ENCODE measurements at places on chromosomes 6 and 20. TPM values are rescaled to one million over a fixed set of nuclear protein-coding genes. Genes with fewer than 3 reads are reported as not detected.

The TREM2 gene
- total RNA-seq, result not detected

GRCh38 chr20:16434062-16434664 lies 139.1 kb downstream of the KIF16B start:
- H3K27ac ChIP-seq, result no peak overlapping the region
- peak; percentile 41 for DNase-seq
- H3K4me1 ChIP-seq, result no peaks in the 10 kb centered on the region
- no peaks in the 10 kb centered on the region for H3K27me3 ChIP-seq
- H3K36me3 ChIP-seq, result peaks cover 13% of the 10 kb centered on the region

The ITPA gene
- 74.0 TPM for total RNA-seq

DNA sequence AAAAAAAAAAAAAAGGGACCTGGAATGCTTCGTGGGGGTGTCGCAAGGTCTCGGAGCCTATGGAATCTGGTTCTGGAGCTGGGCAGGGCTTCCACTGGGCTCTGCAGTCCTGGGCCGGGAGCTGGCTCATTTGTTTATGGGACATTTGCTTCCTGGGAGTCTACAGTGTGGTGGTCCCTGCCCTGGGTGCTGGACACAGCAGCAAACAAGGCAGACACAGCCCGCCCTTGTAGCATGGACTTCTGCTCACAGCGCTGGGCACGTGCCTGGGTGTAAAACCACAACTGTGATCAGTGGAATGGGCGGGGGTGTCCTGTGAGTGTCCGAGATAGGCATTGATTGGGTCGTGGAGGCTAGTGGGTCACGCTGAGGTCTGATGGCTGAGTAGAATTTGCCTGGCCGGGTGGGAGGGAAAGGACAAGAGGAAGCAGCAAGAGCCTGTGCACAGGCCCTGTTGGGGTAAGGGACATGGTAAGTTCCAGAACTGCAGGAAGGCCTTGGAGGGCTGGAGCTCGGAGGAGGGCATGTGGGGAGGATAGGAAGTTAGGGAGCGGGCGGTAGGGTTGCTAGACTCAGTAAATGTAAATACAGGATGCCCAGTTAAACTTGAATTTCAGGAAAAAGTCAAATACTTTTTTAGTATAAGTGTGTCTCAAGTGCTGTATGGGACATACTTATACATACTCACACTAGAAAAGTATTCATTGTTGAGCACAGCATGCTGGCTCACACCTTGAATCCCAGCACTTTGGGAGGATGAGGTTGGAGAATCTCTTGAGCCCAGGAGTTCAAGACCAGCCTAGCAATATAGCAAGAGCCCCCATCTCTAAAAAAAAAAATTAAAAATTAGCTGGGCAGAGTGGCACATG lies 61.3 kb upstream of the PMEPA1 start:
- peaks cover 6% of the 10 kb centered on the region for H3K4me1 ChIP-seq
- H3K4me3 ChIP-seq, result no peak overlapping the region
- H3K36me3 ChIP-seq, result no peaks in the 10 kb centered on the region
- no peaks in the 10 kb centered on the region for H3K27me3 ChIP-seq
- DNase-seq, result no peak

The CTSZ gene
- 24.6 TPM for total RNA-seq

The HBS1L gene
- 151 TPM for total RNA-seq

The NRSN1 gene
- not detected for total RNA-seq

GRCh38 chr6:15205321-15205720 lies 40.5 kb upstream of the JARID2 start:
- H3K36me3 ChIP-seq, result no peaks in the 10 kb centered on the region
- H3K27me3 ChIP-seq, result no peaks in the 10 kb centered on the region
- no peak overlapping the region for H3K27ac ChIP-seq
- DNase-seq, result no peak
- H3K4me3 ChIP-seq, result no peak overlapping the region

The HCRTR2 gene
- not detected for total RNA-seq

DNA sequence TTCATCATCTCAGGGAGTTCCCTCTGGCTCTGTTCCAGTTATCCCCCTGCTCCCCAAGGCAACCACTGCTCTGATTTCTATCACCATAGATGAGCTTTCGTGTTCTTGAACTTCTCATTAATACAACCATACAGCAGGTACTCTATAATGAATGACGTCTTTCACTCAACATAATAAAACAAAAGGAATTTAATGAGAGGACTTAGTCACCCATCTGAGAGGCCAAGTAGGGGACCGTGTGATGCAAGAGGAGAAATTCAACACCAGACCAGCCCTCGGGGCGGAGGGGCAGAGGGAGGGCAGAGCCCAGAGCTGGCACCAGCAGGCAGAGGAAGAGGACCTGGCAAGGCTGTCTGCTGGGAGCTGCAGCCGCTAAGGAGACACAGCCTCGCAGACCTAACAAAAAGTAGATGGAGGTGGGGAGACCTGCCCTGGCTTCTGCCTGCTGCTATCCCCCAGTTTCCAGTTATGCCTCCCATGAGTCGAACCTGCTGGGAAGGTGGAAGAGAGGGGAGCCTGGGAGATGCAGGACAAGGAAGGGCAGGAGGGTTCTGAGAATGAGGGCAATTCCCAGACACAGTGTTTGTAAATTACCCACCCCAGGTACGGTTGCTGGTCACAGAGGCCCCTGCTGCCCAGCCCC lies 13.8 kb downstream of the CCN5 start:
- no peak for DNase-seq
- no peaks in the 10 kb centered on the region for H3K36me3 ChIP-seq
- H3K4me1 ChIP-seq, result peaks cover 16% of the 10 kb centered on the region
- H3K27me3 ChIP-seq, result no peaks in the 10 kb centered on the region

- no peak overlapping the region for H3K27ac ChIP-seq
- peaks cover 47% of the 10 kb centered on the region for H3K27me3 ChIP-seq
- H3K4me3 ChIP-seq, result no peak overlapping the region
- peaks cover 8% of the 10 kb centered on the region for H3K4me1 ChIP-seq
- DNase-seq, result no peak
These were observed 9.9 kb downstream of the ULBP3 start for GRCh38 chr6:150058986-150059385.

The NT5E gene
- 9.9 TPM for total RNA-seq

The KCNS1 gene
- total RNA-seq, result 0.56 TPM

GRCh38 chr20:6081236-6081635 lies 27.4 kb upstream of the LRRN4 start:
- no peak overlapping the region for H3K27ac ChIP-seq
- H3K4me3 ChIP-seq, result no peak overlapping the region
- no peaks in the 10 kb centered on the region for H3K4me1 ChIP-seq
- DNase-seq, result no peak
- no peaks in the 10 kb centered on the region for H3K27me3 ChIP-seq

- DNase-seq, result no peak
- no peak overlapping the region for H3K4me3 ChIP-seq
- H3K27ac ChIP-seq, result no peak overlapping the region
- H3K4me1 ChIP-seq, result peaks cover 3% of the 10 kb centered on the region
- H3K36me3 ChIP-seq, result peaks cover 14% of the 10 kb centered on the region
These were observed 8.9 kb upstream of the UBE2V1 start for GRCh38 chr20:50121858-50122271.

DNA sequence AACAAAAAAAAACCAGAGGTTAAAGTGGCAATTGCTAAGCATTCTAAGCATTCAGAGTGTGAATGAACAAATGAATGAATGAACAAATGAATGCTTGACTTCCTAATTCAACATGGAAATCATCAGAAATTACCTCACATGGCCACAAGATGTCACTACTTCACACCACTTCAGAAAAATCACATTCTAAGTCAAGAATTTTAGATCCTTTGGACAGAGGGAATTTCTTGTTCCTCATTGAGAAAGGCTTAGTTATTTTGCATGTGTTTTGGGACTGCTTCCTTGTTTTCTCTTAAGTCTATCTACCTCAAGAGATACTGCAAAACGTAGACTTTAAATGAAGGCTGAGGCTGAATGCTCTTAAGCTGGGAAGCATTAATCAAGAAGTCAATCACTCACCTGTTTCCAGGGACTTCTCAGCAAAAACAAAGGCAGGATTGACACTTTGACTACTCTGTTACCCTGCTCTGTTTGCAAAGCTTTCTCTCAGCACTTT lies 120.2 kb downstream of the MBOAT1 start:
- no peak overlapping the region for H3K4me3 ChIP-seq
- no peaks in the 10 kb centered on the region for H3K4me1 ChIP-seq
- DNase-seq, result no peak
- no peaks in the 10 kb centered on the region for H3K36me3 ChIP-seq
- no peak overlapping the region for H3K27ac ChIP-seq

DNA sequence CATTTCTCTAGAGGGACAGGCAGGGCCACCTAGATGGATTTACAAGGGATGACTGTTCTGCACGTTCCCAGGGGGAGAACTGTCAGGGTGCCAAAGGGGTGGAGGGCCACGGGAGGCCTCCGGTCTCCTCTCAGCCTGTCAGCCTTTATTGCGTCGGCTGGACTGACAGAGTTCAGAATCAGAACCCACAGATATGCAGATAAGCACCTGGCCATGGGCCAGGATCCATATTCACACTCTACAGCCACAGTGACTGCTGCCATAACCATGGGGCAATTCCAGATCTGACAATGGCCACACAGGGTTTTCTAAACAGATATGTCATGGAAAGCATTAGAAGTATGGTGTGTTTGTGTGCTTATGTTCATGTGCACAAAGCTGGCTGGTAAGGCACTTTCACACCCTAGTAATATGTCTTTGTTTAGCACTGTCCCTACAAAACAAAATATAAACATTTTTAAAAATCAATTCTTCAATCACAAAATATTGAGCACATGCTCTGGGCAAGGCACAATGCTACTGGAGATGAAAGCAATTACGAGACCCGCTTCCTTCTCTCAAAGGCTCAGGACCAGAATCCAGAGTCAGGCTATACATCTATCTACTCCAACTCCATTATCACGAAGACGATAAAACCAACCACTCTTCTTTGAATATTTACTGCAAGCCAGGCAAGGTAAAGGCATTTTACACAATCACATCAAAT lies 29.1 kb downstream of the TRAM2 start:
- H3K4me1 ChIP-seq, result peaks cover 5% of the 10 kb centered on the region
- H3K36me3 ChIP-seq, result peaks cover 2% of the 10 kb centered on the region
- no peak overlapping the region for H3K27ac ChIP-seq
- no peak overlapping the region for H3K4me3 ChIP-seq
- no peaks in the 10 kb centered on the region for H3K27me3 ChIP-seq

GRCh38 chr6:37366910-37367309 lies 13.1 kb downstream of the RNF8 start:
- no peak overlapping the region for H3K4me3 ChIP-seq
- peaks cover 3% of the 10 kb centered on the region for H3K4me1 ChIP-seq
- H3K27me3 ChIP-seq, result no peaks in the 10 kb centered on the region
- H3K36me3 ChIP-seq, result peaks cover 18% of the 10 kb centered on the region

The AIF1 gene
- 150 TPM for total RNA-seq

GRCh38 chr6:163948250-163948649 lies 533.7 kb downstream of the QKI start:
- H3K36me3 ChIP-seq, result no peaks in the 10 kb centered on the region
- DNase-seq, result no peak
- H3K4me3 ChIP-seq, result no peak overlapping the region
- peaks cover 44% of the 10 kb centered on the region for H3K27me3 ChIP-seq
- no peak overlapping the region for H3K27ac ChIP-seq
- H3K4me1 ChIP-seq, result peaks cover 2% of the 10 kb centered on the region

The ATF6B gene
- total RNA-seq, result 53.5 TPM

- peak overlapping the region; percentile 83 for H3K4me3 ChIP-seq
- H3K27me3 ChIP-seq, result peaks cover 4% of the 10 kb centered on the region
- H3K27ac ChIP-seq, result peak overlapping the region; percentile 59
- peaks cover 36% of the 10 kb centered on the region for H3K4me1 ChIP-seq
- no peak for DNase-seq
These were observed 5.2 kb downstream of the C20orf204 start for GRCh38 chr20:64041040-64041780.

- H3K27me3 ChIP-seq, result peaks cover 4% of the 10 kb centered on the region
- H3K27ac ChIP-seq, result peak overlapping the region; percentile 92
- H3K4me1 ChIP-seq, result peaks cover 53% of the 10 kb centered on the region
- H3K4me3 ChIP-seq, result peak overlapping the region; percentile 90
These were observed 117.0 kb downstream of the RTN4IP1 start for GRCh38 chr6:106512048-106512967.

The ZSCAN23 gene
- total RNA-seq, result 1.6 TPM

DNA sequence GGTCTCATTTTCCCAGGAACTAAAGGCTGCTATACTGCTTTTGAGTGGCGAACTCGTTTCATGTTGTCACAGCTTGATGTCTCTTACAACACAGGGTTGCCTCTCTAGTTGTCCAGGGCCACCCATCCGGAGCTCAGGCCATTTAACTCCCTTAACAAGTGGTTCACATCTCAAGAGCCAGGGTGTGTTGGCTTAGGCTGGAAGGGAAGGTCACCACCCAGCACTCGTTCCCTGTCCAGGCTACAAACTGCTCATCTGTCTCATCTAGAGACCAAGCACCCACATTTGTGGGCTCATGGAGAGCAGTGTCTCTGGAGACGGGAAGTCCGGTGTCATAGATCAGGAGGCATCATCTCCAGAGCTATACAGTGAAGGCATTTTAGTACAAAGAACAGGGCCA lies 106.8 kb upstream of the EXOC2 start:
- DNase-seq, result no peak
- no peaks in the 10 kb centered on the region for H3K36me3 ChIP-seq
- H3K4me3 ChIP-seq, result no peak overlapping the region
- H3K4me1 ChIP-seq, result no peaks in the 10 kb centered on the region
- peaks cover 49% of the 10 kb centered on the region for H3K27me3 ChIP-seq
- no peak overlapping the region for H3K27ac ChIP-seq

DNA sequence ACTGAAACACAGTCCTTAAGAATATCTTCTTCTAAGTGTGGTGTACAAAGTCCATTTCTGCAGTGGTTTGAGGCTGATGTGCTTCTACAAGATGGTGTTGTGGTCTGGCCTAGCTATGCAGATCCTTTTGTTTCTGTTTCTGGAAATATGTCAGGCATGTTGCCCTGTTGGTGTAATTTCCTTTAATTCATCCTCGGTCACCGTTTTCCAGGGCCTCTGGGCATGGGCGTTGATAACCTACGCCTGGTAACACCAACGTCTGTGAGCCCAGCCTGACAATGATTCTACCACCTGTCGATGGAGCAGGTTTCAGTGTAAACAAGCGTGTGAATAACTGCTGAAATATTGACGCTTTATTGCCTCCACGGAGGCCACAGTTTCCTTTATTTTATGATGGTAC lies 33.3 kb upstream of the AFDN start:
- no peak overlapping the region for H3K27ac ChIP-seq
- peaks cover 54% of the 10 kb centered on the region for H3K27me3 ChIP-seq
- H3K4me1 ChIP-seq, result peaks cover 3% of the 10 kb centered on the region
- no peak overlapping the region for H3K4me3 ChIP-seq
- DNase-seq, result no peak

- H3K27me3 ChIP-seq, result peaks cover 44% of the 10 kb centered on the region
- H3K4me1 ChIP-seq, result peaks cover 17% of the 10 kb centered on the region
- no peaks in the 10 kb centered on the region for H3K36me3 ChIP-seq
- peak; percentile 14 for DNase-seq
These were observed 668 bp downstream of the PKIB start for GRCh38 chr6:122610690-122611455.

DNA sequence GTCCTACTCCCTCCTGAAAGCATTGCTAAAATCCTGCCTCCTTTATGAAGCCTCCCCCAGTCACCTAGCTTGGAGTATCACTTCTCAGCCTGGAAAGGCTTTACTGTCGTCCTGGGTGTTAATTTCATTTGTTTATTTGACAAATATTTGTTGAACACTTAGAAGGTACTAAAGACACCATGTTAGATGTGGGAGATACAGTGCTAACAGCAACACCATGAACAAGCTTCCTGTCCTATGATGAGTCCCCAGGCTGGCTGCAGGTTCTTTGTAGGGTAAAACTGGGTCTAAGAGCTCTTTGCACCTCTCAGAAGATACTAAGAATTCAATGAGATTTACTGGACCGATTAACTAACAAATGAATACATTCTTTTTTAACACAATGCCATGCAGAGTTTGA lies 109.2 kb upstream of the TMEM170B start:
- no peak overlapping the region for H3K4me3 ChIP-seq
- H3K27me3 ChIP-seq, result peaks cover 9% of the 10 kb centered on the region
- H3K4me1 ChIP-seq, result peaks cover 40% of the 10 kb centered on the region

- no peak overlapping the region for H3K4me3 ChIP-seq
- DNase-seq, result no peak
- no peaks in the 10 kb centered on the region for H3K27me3 ChIP-seq
- H3K4me1 ChIP-seq, result peaks cover 10% of the 10 kb centered on the region
- no peaks in the 10 kb centered on the region for H3K36me3 ChIP-seq
- H3K27ac ChIP-seq, result no peak overlapping the region
These were observed 131.2 kb upstream of the FAM184A start for GRCh38 chr6:119209452-119210205.
